ENCODE measurements at places on chromosomes 6 and 20. TPM values are rescaled to one million over a fixed set of nuclear protein-coding genes. Genes with fewer than 3 reads are reported as not detected.

The SLC2A4RG gene
- 32.0 TPM for total RNA-seq

The DEF6 gene
- total RNA-seq = 7.1 TPM

The SLC44A4 gene
- 3.0 TPM for total RNA-seq

The ATAT1 gene
- total RNA-seq = 25.5 TPM

The C6orf52 gene
- total RNA-seq = not detected

The PABPC1L gene
- total RNA-seq = 17.4 TPM

The AVP gene
- not detected for total RNA-seq

The EDN1 gene
- total RNA-seq = 5.4 TPM

The BNIP5 gene
- 0.11 TPM for total RNA-seq

The CPXM1 gene
- 89.2 TPM for total RNA-seq

The UBD gene
- not detected for total RNA-seq

The FILIP1 gene
- 16.8 TPM for total RNA-seq

The PYGB gene
- total RNA-seq = 71.0 TPM

The GLO1 gene
- 113 TPM for total RNA-seq

The LPA gene
- 0.93 TPM for total RNA-seq

The NKAPL gene
- 2.4 TPM for total RNA-seq

The NCR2 gene
- total RNA-seq = not detected

The ABT1 gene
- total RNA-seq = 13.3 TPM

The DYNLT2 gene
- total RNA-seq = 6.4 TPM

The PRSS35 gene
- 153 TPM for total RNA-seq

The CST2 gene
- not detected for total RNA-seq

The VGLL2 gene
- 2.8 TPM for total RNA-seq

The PCMTD2 gene
- total RNA-seq = 326 TPM

The MYBL2 gene
- 4.8 TPM for total RNA-seq

The SNPH gene
- total RNA-seq = 9.7 TPM

The SLC17A1 gene
- total RNA-seq = not detected

The PNLDC1 gene
- 0.49 TPM for total RNA-seq

The HTR1E gene
- total RNA-seq = 0.33 TPM

The MLN gene
- total RNA-seq = not detected

The NMBR gene
- total RNA-seq = 0.71 TPM

The RPN2 gene
- total RNA-seq = 147 TPM
